8988T (cell line): ENCODE measurements at places on chromosomes 2 and 18.
A peak's percentile ranks its signal among the peaks of the same experiment; 100 is the strongest.

DNA sequence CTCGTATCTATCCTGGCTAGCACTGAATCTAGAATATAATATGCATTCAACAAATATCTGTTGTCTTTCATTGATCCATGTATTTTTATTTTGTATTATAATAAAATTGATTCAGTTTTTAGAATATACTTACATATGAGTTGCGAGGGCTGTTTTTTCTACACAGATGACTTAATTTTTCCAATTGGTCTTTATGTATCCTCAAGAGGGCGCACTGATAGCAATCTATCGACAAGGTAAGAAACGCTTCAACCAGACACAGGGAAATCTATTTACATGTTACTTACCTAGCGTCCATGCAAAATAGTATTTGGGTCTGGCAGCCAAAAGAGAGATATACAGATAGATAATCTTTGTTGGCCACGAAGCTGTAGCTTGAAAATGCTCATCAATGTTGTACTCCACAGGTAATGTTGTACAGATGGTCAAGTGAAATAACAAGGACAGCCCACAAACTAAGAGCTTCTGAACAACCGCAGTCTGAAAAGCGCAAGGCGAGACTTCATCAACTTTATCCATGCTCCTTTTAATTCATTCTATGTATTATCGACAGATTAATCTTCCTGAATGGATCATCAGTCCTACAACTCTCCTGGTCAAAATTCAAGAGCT is 35.5 kb upstream of the KIDINS220 start:
- no peak for DNase-seq

- peak; percentile 75 for DNase-seq
These were observed at the start of gene DQX1 for GRCh38 chr2:74525717-74526648. Gene DQX1, minus strand, starts transcription at chr2:74526231. Its CDS starts 502 bp downstream, at chr2:74525729.

DNA sequence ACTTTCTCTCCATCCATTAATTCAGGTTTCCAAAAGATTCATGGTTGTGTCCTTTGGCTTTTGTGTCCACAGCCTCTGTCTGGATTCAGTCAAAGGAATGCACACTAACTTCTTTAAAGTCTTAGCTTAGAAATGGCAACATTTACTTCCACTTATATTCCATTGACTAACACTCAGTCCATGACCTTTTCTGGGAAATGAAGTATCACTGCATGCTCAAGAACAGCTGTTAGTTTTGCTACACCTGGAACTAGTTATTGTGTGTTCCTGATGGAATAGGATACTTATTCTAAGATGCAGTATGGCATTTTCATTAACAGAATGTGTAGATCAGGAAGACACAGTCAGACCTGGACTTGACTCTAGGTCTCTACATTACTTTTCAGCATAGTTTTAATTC is 88.8 kb downstream of the KYNU start:
- no peak for DNase-seq

DNA sequence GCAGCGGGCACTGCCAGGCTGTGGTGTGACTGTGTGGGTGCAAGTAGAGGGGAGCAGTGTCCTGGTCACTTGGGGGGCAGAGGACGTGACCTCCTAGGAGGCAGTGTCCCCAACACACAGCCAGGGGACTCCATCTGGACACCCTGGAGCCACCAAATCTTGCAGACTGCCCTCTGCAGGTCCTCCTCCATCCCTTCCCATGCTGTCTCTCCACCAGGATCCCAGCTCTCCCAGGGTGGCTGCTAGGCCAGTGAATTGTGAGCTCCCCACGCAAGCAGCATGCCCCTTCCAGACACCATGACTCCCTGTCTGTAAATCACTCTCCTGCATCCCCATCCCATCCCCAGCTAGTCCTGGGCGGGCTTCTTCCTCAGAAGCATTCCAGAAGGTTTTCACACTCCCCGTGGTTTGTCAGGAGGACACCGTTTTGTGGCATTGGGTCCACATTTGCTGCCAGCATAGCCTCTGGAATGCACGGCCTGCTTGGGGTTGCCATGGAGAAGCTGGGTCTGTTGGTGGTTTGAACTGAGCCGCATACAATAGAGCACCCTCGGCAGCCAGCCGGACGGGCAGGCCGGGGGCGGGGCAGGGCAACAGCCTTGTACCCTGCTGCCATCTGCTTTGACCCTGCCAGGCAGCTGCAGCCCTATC is 210.7 kb downstream of the KLHL29 start:
- no peak for DNase-seq

GRCh38 chr2:43251171-43251731 is 24.8 kb upstream of the ZFP36L2 start:
- no peak for DNase-seq

- DNase-seq, result no peak
These were observed 679.1 kb downstream of the BCL11A start for GRCh38 chr2:59874361-59874760.

DNA sequence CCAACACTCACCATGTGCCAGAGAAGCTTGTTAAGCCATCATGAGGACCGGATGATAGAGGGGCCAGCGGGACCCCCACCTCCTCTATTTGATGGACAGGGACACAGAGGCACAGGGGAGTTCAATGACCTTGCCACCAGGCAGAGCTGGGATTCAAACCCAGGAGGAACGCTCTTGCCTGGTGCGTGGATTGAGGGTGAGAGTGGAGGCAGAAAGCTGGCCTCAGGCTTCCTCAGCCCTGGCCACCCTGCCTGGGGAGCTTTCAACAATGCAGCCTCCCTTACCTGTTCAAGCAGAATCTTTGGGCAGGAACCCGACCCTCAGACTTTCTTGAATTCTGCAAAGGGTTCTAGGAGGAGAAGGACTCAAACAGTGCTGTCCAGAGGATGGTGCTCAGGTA is 39.9 kb upstream of the MAL start:
- DNase-seq, result no peak

DNA sequence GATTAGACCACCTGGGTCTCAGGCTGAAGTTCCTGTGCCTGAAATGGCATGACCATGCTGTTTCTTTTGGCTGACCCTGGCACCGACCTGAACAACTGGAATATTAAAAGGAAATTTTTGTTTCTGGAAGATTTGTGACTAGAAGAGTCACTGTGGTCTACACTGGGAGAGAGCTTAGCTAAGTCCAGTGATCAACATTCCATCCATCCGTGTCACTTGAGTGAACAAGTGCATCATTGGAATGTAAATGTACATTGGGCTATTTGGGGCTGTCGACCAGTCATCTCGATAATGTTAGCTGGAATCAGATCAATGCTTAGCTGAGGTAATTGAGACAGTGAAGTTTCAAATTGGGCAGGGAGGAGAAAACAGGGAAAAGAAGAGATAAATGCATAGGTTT is 95.4 kb upstream of the CCDC85A start:
- no peak for DNase-seq

GRCh38 chr2:25241452-25241851 is 73.1 kb upstream of the POMC start:
- no peak for DNase-seq

DNA sequence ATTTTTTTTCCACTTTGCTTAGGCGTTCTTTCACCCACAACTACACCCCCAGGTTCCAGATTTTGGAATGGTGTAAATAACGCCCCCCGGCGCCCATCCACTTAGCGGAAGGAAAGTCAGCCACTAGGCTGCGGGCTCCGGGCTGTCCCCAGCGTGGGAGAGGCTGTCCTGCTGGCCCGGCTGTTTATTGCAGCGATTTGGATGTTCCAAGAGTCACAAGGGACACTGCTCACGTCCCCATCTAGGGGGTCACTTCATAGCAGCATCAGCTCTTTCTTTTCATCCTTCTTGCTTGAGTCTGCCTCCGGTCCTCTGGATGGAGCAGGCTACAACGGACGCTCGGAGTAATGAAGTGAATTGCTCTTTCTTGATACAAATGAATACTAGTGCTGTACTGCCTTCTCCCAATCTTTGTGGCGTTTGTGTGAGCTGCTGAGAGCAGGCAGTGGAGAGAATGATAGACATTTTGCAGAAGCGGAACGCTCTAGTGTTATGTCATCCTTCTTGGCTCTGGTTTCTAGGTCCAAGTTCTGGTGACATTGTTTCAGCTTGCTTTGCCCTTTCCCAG is 50.7 kb upstream of the PAIP2B start:
- peak; percentile 63 for DNase-seq

- no peak for DNase-seq
These were observed 84.6 kb upstream of the GYPC start for GRCh38 chr2:126571403-126571802.

- no peak for DNase-seq
These were observed 2139.8 kb upstream of the CELF4 start for GRCh38 chr18:39705362-39705761.

- DNase-seq, result no peak
These were observed 71.2 kb upstream of the COL3A1 start for GRCh38 chr2:188902901-188903491.

- no peak for DNase-seq
These were observed 144.2 kb upstream of the HDAC4 start for GRCh38 chr2:239544918-239545465.

DNA sequence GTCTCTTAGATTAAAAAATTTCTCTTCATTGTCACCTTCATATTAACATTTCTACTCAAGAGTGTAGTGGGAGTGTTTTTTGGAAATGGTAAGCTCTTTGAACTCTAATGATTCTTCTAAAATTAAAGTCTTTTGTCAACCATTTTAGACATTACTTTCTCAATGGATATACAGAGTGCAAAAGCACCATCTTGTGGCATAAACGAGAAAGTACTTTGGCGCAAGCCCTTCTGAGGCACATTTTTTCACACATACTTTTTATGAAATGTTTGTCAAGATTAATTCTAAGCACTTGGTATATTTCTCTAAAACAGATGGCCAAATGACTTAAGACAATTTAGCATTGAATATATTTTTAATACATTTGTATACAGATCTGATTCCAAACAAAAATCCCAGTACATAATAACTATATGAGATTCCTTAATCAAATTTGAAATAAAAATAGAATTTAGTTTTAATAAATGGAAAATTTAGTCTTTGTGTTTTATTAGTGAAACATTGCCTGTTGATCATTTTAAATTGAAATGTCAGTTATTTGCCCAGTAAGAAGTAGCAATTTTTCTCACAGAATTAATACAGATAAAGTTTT is 63.3 kb upstream of the GALNT5 start:
- DNase-seq, result no peak

DNA sequence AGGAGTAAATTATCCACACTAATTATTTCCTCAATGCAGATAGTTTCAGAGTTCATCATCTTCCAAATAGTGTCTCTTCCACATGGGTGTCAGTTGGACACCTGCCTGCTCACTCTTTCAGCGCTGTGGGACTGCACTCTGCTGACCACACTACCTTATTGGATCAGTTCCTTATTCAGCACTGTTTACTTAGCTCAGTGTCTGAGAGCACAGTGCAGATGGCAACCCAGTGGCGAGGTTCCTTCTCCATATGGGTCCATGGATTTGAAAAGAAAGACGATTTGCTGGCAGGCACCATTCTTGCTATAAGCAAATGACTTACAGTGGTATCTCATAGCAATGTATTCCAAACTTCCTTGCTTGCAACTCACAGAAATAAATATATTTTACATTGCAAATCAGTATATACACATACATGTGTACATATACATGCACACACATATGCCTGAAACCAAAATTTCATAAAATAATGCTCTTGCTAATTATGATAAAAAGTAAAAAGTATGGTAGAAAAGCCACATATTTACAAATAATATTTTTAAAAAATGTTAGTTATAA is 354.8 kb downstream of the INSIG2 start:
- DNase-seq, result no peak

DNA sequence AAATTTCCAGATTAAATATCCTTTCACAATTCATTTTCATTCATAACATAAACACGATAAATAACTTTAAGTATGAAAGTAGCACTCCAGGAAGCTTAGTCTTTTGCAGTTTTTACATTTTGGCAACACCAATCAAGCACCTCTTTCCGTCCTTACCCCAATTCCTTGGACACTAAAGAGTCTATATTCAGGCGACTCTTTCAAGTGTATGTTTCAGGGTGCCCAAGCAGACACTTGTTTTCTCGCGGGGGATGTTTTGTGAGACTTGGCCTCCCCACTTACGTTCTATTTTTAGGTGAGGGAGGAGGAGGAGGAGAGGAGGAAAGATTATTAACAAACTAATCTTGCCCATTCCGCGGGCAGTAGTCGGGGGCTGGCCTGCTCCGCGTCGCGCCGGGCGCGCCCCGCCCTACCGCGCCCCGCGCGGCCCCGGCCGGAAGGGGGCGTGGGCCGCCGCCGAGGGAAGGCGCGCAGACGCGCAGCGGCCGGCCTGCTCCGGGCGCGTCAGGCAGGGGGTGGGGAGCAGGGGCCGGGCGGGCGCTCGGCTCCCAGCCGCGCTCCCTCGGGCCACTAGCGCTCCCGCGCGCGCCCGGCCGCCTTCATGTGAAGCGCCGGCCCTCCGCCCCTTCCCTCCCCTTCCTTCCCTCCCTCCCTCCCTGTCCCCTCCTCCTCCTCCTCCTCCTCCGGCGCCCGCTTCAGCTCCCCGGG is at the start of gene ITPRID2:
Gene ITPRID2, plus strand, starts transcription at position 473 of the 708 bp plus-strand sequence. CDS start 337 bp downstream, outside the sequence.
- peak; percentile 91 for DNase-seq

DNA sequence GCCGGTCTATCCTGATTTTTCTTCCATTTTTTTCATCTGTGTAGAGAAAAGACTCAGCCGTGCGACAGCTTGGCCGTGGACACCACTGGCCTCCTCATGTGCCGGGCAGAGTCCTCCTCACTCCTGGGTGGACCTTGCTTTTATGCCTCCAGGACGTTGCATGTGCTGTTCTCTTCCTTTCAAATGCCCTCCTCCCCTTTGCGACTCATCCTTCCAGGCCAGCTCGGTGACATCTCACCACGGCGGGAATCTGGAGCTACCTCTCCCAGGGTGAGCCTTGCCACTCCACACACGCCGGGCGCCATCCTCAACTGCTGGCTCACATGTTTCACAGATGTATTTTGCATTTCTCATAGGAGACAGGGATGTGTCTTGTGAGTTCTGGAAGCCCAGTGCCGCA is 198.5 kb upstream of the HDAC4 start:
- DNase-seq, result no peak

GRCh38 chr2:204108781-204109295 is 172.3 kb downstream of the ICOS start:
- DNase-seq, result no peak

DNA sequence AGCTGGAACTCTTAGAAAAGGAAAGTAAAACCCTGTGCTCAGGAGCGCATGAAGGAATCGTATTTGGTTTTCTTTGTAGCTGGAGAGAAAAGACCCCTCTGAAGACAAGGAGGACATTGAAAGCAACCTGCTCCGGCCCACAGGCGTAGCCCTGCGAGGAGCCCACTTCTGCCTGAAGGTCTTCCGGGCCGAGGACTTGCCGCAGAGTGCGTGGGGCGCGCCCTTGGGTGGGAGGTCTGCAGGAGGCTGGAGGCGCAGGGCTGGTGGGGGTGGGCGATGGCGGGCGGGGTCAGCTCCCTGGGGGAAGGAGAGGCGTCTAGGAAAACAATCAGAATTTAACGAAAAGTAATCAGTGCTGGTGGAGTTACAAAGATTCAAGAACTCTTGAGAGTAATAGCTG is 72.8 kb downstream of the DYSF start:
- no peak for DNase-seq

DNA sequence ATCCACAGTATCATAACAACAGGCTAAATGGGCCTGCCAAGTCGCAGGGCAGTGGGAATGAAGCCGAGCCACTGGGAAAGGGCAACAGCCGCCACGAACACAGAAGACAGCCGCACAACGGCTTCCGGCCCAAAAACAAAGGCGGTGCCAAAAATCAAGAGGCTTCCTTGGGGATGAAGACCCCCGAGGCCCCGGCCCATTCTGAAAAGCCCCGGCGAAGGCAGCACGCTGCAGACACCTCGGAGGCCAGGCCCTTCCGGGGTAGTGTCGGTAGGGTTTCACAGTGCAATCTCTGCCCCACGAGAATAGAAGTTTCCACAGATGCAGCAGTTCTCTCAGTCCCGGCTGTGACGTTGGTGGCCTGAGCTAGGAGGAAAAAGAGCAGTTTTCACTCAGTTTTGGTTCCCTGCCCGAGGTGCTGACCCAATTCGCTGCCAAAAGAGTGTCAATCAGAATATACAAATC is 32.2 kb downstream of the KCTD18 start:
- DNase-seq, result no peak

GRCh38 chr2:179528576-179529069 is 264.0 kb upstream of the SESTD1 start:
- DNase-seq, result no peak
